SW480 (cell line): ENCODE measurements at places on chromosomes 3 and 15.

DNA sequence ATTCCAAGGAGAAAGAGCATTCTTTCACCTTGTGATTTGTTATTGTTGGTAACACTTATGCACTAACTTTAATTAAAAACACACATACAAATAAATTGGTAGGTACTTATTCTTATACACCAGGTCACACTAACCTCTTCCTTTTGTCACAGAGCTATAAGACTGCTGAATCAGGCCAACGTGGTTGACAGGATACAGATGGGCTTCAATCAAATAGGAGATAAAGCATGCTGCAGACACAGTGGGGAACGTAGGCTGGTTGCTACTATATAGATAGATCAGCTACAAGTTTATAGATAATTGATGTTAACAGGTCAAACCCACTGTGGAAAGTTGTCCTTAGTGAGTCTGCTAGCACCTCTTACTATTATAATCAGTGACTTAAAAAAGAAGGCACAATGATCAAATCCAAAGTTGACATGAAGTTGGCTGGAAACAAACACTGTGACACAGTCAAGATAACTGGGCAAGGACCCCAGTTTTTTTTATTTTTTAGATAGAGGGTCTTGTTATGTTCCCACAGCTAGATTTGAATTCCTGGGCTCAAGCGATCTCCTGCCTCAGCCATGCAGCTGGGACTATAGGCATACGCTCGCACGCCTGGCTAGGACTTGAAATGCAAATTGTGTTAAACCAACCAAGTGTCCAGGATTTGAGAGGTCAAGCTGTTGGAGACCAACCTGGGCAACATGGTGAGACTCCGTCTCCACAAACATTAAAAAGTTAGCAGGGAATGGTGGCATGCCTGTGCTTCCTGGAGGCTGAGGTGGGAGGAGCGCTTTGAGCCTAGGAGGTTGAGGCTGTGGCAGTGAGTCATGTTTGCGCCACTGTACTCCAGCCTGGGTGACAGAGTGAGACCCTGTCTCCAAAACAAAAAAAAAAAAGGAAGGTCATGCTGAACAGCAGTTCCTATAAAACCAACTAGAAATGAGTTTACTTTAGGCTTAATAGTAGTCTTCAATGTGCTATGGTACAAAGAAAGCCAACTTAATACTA, 97.9 kb upstream of the MEX3B start:
- DNase-seq: no peak

DNA sequence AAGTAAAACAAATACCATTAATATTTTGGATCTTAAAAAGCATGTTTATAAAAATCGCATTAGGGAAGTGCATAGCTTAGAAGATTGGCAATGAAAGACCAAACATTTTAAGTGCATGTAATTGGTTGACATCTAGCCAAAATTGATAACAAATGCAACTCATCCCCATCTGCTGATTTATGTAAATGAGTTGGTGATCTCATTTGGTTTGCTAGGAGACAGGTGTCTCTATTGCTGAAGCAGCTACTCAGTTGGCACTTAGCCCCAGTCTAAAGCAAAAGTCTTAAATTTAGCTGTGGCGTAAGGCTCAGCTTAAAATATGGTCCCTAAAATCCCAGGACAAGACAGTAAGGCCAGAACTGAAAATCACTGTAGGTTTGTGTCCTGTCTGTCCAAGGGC, 113.5 kb upstream of the CHL1 start:
- no peak for DNase-seq

DNA sequence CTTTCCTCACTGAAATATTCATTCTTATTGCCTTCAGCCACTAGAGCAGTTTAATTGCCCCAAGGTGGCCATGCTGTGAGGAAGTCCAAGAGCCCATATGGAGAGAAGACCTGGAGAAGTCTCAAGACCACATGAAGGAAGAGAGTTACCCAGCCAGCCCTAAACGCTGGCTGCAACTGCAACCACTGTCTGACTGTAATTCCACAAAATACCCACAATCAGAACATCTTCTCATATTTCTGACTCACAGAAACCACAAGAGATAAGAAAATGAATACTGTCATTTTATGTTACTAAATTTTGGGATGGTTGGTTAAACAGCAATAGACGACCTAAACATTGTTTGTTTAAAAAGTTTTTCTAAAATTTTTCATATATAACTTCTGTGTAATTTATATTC, 14.7 kb upstream of the SST start:
- no peak for DNase-seq

DNA sequence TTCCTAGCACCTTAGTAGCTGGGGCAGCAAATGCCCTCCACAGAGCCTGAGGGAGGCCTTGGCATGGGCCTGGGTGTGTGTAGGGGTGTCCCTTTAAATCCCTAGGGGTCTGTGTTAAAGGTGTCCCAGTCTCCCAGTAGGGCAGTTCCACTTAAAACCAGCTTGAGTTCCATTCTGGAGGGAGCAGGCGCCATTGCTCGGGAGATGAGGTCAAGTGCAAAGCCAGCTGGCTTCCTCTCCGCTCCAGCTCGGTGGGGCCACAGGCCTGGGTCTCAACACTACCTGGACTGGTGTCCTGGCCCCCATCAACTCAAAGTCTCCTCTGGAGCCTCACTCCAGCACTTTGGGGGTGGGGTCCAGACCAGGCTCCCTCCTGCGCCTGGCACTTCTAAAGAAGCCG, 25.2 kb downstream of the FEM1B start:
- DNase-seq: no peak

- no peak for DNase-seq
These were observed 91.8 kb downstream of the RYR3 start for GRCh38 chr15:33402600-33402999.
